ENCODE measurements at places on chromosomes 11 and 22.

- no peak for DNase-seq
Measured at GRCh38 chr11:104876861-104877431, 21.3 kb downstream of the CASP12 start.

- DNase-seq, result no peak
Measured at GRCh38 chr11:61887839-61888494, 3.4 kb downstream of the FADS3 start.

- no peak for DNase-seq
Measured at GRCh38 chr11:2889362-2890273, 4.0 kb upstream of the CDKN1C start.

DNA sequence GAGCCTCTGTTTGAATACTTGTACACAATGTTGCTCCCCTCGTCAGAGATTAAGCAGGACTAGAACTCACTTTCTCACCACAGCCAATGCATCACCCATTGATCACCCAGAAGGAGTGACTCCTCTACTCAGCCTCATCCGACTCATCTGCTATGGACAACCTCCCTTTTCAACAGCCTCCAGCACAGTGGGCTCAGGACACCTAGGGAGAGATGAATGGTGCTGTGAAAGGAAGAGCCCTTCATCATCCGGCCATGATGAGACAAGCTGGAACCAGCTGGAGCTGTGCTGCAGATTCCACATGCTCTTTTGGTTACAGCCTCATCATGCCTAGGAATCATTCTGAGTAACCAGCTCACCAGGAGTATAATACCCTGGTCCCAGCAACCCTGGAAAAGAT is 15.5 kb downstream of the C11orf91 start:
- no peak for DNase-seq

DNA sequence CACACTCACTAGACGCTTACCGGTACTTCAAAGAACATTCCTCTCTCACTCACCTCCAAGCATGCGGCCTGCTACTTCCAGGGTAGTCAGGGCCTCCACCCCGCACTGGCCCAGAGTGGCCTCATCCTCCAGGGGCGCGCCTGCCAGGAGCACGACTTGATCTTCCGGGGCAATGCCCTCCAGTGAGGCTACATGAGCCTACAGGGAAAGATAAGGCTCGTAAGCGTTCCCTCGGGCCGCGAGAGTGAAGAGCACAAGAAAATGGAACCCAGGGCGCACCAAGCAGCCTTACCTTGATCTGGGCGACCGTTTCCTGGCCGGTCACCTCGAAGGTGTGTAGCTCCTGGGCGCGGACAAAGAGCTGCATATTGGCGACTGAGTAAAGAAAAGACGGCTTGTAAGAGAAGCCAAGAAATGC is 478 bp downstream of the FAU start:
- DNase-seq, result no peak

GRCh38 chr11:79265756-79266322 is 175.0 kb downstream of the TENM4 start:
- no peak for DNase-seq

GRCh38 chr22:20009018-20009491 is 7.6 kb downstream of the ARVCF start:
- DNase-seq, result no peak

GRCh38 chr11:131637469-131638175 is 267.2 kb downstream of the NTM start:
- no peak for DNase-seq

DNA sequence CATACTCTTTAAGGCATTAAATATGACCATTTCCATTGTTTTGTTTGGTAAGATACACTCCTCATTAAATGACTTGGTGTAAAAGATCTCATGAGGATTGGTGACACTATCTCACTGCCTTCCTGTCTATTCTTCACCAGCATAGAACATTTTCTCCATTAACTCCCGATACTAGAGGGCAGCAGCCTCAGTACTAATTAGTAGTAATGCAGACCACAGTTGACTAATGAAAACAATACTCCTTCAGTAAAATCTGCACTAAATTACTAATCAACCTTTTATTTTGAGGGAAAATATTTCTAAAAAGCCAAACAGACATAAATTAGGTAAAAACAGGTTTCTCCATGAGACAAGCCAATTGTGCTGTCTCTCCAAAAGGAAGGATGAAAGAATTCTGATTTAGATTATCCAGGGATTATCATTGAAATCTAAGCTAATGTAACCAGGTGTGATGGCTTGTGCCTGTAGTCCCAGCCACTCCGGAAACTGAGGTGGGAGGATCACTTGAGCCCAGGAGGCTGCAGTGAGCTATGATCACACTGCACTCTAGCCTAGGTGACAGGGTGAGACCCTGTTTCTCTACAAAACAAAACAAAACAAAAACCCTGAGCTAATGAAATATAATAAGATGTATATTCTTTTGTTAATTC is 9.4 kb downstream of the PGM2L1 start:
- peak; percentile 19 for DNase-seq

GRCh38 chr11:134915212-134915611 is 503.2 kb upstream of the B3GAT1 start:
- no peak for DNase-seq

DNA sequence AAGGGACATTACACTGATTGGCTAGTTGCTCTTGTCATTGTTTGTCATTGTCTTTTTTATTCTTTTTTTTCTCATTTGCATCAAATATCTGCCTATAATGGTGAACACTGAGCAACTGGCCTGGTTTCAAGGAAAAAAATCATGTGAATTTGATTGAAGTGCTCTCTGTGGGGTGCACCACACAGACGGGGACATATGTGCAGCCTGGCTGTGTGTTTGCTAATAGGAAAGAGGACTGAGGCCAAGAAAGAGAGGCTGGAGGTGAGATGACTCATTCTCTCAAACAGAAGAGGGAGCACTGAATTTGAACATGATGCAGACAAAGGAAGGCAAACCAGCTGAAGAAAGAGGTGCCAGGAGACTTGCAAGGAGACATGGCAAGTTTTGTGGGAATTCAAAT is 684.9 kb upstream of the CCDC90B start:
- DNase-seq, result no peak

- DNase-seq, result no peak
Measured at GRCh38 chr22:46031557-46031956, 54.6 kb upstream of the WNT7B start.

DNA sequence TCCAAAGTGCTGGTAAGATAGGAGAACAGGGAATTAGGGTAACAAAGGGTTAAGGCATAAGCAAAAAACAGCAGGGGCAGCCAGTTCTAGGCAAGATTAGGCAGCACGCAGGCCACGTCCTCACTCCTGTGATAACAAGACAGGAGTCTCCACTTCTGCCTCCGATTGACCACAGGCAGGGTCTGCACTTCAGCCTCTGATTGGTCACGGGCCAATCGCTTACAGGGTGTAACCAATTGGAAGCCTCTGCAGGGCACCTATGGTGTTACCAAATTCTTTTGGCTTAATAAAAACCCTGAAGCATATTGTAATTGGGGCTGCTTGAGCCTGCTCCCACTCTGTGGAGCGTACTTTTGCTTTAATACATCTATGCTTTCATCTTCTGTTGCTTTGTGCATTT is 12.2 kb upstream of the GSTP1 start:
- no peak for DNase-seq

DNA sequence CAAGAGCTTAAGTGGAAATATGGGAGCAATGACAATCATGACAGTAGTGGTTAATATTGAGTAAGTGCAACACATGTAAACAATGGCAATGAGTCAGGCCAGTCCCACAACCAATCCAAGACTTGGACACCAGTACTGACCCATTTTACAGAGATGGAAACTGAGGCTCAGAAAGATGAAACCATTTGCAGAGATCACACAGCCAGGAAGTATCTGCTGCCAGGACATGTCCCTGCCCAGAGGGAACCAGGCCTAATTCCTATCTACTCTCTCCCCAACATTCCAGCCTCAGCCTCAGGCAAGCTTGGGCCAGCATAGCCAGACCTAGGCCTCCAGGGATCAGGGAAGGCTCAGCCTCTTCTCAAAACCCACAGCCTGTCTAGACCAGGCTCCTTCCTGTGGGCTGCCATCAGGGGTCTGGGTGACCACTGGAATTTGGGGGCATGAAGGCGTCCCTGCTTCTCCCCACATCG is 395.1 kb downstream of the MN1 start:
- DNase-seq, result no peak

Measured in activated CD4-positive, alpha-beta T cell treated with anti-CD3 and anti-CD28 coated beads for 1 hour (primary cell).